Calu3 (cell line): ENCODE measurements at places on chromosomes 6 and 20. TPM values are rescaled to one million over a fixed set of nuclear protein-coding genes. Genes with fewer than 3 reads are reported as not detected.

DNA sequence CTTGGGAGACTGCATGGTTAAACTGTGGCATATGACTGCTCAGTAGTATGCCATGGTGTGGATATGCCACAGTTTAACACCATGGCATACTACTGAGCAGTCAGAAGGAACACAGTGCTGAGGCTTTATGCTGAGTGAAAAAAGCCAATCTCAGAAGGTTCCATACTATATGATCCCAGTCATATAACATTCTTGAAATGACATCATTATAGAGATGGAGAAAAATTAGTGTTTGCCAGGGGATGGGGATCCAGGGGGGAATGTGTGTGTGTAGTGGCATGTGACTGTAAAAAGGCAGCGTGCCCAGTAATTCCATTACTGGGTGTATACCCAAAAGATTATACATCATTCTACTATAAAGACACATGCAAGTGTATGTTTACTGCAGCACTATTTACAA is 85.8 kb downstream of the FOXF2 start:
- DNase-seq, result no peak

GRCh38 chr6:30722280-30723112 is 2.3 kb downstream of the TUBB start:
- peak; percentile 90 for DNase-seq

- no peak for DNase-seq
Observed at GRCh38 chr6:43511824-43512415, 1.8 kb upstream of the LRRC73 start.

DNA sequence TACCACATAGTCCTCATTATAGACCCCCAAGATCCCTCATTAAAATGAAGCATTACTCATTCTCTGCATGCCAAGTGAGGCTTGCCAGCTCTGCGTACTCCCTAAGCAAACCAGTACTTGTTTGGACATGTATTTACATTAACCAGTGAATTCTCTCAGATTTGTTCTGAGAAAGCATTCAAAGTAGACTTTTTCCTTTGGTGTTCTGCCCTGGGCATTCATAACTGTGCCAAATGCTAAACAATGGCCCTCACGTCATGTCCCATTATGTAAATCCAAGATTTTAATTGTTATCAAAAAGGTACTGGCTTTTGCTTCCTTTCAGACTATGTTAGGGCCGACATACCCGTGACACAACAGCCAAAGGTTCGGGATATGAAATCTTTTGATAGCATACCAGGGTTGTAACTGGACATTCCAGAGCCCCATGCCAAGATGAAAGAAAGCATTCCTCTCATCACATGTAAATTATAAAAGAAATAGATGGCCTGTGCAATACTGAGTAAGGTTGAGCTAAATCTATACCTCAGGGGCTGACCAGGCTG is 164.2 kb downstream of the ADAT2 start:
- DNase-seq, result no peak

DNA sequence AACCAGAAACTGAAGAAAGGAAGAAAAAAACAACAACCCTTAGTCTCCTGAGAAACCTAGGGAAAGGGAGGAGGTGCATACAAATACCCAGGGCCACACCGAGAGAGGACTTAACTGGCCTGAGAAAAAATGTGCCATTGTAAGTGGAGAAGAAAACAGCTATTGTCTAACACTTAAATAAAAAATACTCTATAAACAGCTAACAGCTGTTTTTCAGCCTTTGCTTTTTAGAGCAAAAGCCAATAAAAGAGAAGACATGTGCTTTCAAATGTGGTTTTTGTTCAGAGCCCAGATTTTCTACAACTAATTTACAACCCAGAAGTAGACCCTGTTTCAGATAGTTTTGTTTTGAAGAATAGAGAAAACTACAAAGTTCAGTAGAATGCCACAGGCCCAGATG is 56.0 kb upstream of the SLC22A16 start:
- DNase-seq, result no peak

DNA sequence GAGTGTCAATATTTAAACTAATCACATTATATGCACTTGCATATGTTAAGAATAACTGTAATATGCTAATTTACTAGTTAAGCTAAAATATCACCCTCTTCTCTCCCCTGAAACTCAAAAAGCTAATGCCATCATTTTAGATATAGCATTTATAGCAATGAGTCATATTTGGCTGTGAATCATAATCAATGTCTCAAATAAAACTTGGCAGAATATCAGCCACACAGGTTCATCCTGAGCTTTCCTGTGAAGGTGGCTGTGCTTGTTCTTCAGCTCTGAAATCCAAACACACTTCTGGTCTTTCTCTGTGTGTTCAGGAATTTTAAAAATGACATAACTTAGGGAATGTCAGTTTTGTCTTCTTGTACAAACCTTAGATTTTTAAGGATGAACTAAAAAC is 12.8 kb upstream of the PNRC1 start:
- DNase-seq, result peak; percentile 30

- no peak for DNase-seq
Observed at GRCh38 chr6:90263633-90264032, 33.0 kb downstream of the BACH2 start.

DNA sequence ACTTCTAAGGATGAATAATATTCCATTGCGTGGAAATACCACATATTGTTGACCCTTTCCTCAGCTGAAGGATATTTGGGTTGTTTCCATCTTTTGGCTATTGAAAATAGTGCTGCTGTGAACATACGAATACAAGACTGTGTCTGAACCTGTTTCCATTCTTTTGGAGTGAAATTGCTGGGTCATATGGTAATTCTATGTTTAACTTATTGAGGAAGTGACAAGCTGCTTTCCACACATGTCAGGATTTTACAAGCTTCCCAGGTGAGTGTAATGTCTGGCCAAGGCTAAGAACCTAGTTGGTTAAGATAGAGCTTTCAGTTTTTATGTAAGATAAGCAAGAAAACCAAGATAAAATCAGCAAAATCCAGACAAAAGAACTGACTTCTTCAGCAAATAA is 48.8 kb downstream of the PPP1R3G start:
- no peak for DNase-seq

- no peak for DNase-seq
Observed at GRCh38 chr6:121670511-121670910, 235.1 kb downstream of the GJA1 start.

GRCh38 chr6:24458941-24459340 is 30.4 kb downstream of the GPLD1 start:
- no peak for DNase-seq

DNA sequence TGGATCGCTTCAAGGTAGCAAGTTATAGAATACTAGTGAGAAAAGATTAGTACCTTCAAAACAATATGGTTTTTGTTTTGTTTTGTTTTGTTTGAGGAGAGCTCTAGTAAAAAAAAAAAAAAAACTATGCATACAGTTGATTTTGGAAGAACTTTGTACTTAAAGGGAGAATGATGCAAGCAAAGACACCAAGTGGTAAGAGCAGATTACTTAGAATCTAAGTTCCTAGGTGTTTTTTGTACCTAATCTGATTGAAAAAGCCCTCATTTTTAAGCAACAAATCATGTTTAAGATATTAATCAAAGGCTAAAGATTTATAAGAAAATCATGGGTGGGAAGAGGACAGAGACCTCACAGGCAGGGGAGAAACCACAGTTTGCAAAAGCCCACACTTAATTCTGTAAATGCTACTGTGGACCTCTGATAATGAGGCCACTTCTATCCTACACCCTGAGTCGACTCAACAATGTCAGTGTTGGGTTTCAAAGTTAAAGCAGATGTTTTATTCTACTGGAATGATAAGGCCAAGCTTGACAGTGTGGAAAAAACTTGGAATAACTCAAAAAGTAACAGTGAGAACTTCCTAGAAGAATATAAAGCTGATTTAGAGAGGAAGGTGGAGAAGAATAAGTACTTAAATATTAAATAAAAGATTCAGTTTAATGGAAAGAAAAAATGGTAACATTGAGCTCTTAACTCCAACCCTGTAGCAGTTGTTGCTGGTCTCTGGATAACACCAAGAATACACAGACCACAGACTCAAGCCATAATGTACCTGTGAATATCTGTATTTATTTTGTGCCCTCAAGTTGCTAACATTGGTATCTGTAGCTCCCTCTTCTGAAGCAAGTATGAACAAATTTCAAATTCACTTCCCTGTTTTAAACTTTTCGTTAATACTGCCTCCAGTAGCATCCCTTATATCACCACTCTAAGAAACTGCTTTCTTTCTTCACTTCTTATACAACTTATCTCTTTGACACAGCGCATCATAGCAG is 1047.8 kb downstream of the EPHA7 start:
- DNase-seq, result no peak

DNA sequence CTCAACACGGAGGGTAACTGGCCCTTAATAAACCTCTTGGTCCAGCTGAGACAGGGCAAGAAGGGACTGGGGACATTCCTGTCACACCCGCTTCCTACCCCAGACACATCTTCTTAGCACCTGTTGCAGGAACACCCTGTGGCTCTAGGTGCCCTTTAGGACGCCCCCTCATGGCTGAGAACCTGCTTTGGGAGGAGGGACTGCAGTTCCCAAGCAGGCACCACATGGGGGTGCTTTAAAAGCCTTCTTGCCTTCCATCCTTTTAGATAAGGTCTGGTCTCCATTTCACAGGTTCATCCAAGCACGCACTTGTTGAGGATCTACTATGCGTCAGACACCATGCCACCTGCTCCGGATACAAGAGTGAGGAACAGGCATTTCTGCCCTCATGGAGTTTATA is 26.6 kb downstream of the NSFL1C start:
- DNase-seq, result peak; percentile 40

- peak; percentile 38 for DNase-seq
Observed at GRCh38 chr6:31216208-31216898, 45.9 kb upstream of the POU5F1 start.

DNA sequence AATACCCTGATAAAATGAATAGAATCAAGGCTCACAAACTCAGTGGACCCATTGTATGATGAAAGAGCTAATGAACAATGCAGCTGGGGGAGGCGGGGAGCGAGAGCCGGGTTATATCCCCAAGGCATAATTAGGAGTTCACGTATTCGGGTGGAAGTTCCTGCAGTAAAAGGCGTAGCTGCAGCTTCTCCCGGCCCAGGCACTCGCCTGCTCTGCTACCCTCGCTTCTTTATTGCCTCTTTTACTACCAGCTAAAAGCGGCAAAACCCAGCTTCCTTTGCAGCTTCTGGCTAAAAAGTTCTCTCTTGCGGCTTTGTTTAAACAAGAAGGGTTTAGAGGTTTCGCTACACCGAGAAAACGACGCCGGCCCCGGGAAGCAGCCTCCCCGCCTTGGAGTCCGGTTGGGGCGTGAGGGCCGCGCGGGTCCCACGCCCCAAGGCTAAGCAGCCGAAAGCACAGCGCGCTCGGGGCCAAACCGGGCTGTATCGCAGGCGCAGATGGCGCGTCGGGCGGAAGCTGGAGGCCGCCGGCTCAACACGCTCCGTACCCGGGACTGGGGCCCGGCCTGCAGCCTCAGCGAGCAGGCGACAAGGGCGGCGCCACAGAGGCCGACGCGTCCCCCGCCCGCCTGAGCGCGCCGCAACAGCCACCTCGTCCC is 1.6 kb downstream of the ZBTB2 start:
- DNase-seq, result peak; percentile 25

Gene CTCFL
- total RNA-seq, result not detected in 2 replicates

Gene AKAP12
- total RNA-seq, result 21.8 and 31.8 TPM in 2 replicates

Gene PAX1
- not detected in 2 replicates for total RNA-seq

Gene KIF25
- not detected in 2 replicates for total RNA-seq

Gene ABHD16A
- 89.9 and 99.1 TPM in 2 replicates for total RNA-seq

Gene ULBP2
- total RNA-seq, result 7.1 and 7.6 TPM in 2 replicates

Gene RHAG
- not detected in 2 replicates for total RNA-seq

Gene RBM12
- total RNA-seq, result 125 and 133 TPM in 2 replicates
